ENCODE measurements at places on chromosomes 7 and 10.

- DNase-seq = no peak
Measured at GRCh38 chr10:103367379-103367781, 396 bp upstream of the TAF5 start.

- DNase-seq = no peak
Measured at GRCh38 chr10:61663466-61663865, 737 bp downstream of the CABCOCO1 start.

DNA sequence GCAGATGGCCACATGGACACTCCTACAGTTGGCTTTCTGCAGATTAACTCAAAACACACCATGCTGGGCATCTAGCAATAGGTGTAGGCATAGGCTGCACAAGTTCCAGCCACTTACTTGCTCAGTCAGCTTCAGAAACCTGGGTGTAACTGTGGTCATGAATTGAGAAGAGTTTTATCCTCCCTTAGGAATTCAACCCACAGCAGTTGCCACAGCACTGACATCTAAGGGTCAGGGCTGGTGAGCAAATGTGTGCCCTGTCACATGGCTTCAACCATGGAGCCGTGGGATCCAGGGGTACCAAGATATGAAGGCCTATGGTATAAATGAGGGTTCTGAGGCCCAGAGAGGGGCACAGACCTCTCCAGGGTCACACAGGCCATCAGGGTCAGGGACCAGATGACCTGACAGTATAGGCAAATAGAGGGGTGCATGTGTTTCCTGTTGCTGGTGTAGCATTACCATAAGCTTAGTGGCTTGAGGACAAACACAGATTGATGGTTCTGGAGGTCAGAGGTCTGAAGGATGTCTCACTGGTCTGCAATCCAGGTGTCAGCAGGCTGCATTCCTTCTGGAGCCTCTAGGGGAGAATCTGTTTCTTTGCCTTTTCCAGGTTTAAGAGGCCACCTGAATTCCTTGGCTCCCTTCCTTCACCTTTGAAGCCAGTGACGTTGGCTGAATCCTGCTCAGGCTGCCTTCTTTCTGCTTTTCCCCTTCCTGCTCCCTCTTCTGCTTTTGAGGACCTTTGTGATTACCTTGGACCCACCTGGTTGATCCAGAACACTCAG, 24.1 kb downstream of the MINDY4 start:
- DNase-seq = peak; percentile 41

- no peak for DNase-seq
Measured at GRCh38 chr10:81981724-81982123, 106.7 kb downstream of the NRG3 start.

DNA sequence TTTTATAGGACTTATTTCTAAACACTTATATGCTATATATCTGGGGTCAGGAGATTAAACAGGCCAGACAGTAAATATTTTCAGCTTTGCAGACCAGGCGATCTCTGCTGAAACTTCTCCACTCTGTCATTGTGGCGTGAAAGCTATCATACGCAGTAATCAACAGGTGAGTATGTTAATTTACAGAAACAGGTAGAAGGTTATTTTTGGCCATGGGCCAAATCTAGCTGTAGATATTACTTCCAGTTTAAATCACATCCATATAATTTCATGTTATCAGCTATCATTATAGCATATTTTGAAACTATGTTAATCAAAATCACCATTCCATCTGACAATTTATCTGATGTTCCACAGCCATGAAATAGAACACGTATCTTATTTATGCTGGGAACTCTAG, 67.8 kb downstream of the GPR37 start:
- no peak for DNase-seq

DNA sequence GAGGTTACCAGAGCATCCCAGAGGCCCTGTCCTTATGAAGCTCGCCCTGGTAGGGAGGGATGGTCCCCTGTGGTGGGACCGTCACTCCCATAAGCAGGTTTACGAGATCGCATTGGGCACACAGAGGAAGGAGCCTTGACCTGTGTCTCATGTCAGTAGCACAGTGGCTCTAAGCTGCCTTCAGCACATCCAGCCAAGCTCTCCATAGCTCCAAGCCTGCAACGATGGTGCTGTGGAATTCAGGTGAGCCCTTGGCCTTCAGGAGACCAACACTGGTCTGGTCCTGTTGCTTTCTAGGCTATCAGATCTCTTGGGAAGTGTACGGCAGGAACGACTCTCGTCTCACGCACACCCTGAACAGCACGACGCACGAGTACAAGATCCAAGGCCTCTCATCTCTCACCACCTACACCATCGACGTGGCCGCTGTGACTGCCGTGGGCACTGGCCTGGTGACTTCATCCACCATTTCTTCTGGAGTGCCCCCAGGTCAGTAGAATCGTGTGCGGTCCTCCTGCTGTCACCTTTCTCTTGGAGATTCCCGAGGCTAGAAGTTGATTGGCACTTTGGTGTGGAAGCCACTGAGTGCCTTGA, 605.3 kb upstream of the FOXK1 start:
- no peak for DNase-seq

DNA sequence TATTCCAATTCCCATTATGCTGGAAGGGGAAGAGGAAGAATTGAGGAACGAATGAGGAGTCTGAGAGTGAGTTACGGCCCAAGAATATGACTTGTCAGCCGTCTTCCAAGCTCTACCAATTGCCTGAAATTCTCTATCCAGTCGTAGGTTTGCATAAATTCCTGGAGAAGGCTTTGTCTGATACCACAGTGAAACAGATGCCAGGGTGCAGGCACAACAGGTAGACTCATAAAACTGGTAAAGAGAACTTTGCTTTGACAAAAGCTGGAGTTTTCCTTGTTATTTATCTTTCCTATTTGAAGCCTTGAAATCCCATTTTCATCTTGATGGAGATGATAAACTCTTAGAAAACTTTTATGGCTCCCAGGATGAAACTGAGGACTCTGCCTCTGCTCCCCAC, 251.2 kb downstream of the KCNMA1 start:
- no peak for DNase-seq

DNA sequence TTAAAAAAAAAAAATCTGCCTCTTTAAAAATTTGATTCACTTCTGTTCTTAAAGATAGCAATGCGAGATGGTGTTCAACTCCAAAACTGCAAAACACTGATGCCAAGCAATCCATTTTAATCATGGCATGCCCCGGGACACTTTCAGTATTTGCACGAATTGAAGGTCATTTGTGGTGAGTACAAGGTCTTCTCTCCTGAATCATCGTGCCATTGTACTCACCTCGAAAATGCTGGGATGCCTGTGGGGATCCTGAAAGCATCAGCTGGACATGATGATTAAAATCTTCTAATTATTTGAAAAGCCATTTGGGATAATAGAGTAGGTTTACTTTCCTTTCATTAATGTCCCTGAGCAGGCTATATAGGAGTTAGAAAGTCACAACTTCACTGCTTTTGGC, 125.1 kb upstream of the NRP1 start:
- DNase-seq = no peak

GRCh38 chr7:24660546-24660945, 87.3 kb downstream of the PALS2 start:
- DNase-seq = no peak

GRCh38 chr7:152112829-152113228, 87.4 kb downstream of the GALNT11 start:
- no peak for DNase-seq

GRCh38 chr7:4791738-4792536, 16.5 kb downstream of the AP5Z1 start:
- peak; percentile 50 for DNase-seq

DNA sequence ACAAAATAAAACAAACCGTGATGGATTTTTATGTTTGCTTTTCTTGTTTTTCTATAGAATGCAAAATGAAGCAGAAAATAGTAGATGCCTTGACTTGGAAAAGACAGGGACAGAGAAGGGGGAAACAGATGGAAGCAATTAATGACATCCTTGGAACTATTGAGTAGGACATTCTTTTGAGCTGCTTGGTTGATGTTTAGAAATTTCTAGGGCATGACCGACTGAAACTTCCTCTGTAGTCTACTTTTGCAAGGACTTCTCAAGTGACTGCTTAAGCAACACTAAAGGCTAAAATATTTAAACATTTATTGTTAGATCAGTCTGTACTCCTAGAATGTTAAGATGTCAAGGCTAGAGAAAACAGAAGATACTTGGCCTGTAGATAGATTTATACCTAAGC, 49.4 kb downstream of the VCL start:
- peak; percentile 38 for DNase-seq

DNA sequence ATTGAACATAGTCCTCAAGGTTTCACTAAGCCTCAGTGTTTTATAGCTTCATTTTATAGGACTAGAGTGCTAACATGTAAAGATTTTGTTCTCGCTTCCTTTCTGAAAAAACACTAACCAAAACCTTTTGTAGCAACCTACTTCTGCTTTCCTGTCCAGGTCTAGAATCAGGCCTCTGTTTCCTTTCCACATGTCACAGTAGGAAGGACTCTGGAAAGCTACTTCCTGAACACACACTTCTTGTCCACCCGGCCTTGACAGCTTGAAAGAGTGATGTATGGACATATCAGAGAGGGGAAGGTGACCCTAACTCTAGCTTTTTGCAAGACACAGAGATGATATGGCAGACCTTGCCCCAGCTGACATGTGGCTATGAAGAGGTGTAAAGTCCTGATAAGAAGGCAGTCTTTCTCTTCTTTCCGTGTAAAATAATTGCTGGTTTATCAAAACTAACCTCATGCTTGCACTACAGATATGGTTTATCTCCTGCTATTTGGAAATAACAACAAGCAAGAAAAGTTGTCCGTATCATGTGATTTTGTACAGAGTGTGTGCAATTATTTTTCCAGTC, 175.4 kb downstream of the SKAP2 start:
- peak; percentile 34 for DNase-seq

- DNase-seq = peak; percentile 11
Measured at GRCh38 chr10:130621231-130621775, 485.1 kb downstream of the GLRX3 start.

DNA sequence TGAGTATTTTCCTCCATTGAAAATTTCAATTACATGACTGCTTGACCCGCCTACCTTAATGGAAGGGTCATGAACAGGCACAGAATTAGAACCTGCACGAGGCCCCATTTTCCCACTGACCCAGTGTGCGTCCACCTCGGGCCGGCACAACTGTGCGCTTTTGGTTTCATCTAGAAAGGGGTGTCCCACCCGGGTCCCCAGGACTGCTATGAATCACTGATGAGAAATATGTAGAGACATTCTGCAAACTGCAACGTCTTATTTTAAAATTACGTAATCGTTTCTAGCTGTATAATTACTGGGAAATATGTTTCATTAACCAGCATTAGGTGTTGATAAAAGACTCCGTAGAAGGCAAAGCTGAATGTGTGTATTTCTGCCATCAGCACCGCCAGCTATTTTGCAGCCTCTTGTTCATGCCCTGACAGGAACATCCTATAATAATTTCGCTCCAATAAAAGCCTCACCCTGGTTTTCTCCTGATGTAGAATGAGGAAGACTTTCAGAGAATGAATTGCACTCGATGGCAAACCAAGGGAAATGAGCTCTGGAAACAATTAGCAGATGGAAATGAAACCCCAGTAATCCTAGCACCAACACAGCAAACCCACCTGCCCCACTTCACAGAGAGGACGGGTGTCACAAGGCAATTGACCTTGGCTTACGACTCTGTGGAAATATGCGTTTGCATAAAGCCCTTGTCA, 562.1 kb downstream of the DNAJB6 start:
- DNase-seq = no peak

- no peak for DNase-seq
Measured at GRCh38 chr10:117499248-117500105, 43.1 kb upstream of the EMX2 start.

- DNase-seq = no peak
Measured at GRCh38 chr10:132326344-132326889, 5.6 kb upstream of the LRRC27 start.

- no peak for DNase-seq
Measured at GRCh38 chr10:48638739-48639527, 34.1 kb upstream of the ARHGAP22 start.

GRCh38 chr10:12660812-12661211, 311.5 kb downstream of the CAMK1D start:
- DNase-seq = no peak

GRCh38 chr7:151031011-151031410, 2.8 kb downstream of the ABCB8 start:
- DNase-seq = no peak

- DNase-seq = no peak
Measured at GRCh38 chr10:50322077-50322476, 70.8 kb upstream of the ASAH2 start.

DNA sequence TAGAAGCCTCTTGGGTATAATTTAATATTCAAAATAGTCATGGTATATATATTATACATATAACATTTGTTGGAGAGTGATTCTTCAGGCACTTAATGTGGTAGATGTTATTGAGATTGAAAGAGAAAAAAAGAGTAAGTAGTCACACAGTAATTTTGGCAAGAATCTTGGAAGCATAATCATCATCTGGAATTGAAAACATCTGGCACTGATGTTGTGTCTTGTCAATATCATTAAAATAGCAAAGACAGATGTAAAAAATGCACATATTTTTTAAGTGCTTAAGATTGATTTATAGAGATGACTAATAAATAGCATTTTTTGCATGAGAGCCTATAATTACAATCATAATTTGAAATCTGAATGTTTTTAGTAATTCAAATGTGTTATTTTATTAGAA, 9.5 kb downstream of the SEMA3D start:
- no peak for DNase-seq

DNA sequence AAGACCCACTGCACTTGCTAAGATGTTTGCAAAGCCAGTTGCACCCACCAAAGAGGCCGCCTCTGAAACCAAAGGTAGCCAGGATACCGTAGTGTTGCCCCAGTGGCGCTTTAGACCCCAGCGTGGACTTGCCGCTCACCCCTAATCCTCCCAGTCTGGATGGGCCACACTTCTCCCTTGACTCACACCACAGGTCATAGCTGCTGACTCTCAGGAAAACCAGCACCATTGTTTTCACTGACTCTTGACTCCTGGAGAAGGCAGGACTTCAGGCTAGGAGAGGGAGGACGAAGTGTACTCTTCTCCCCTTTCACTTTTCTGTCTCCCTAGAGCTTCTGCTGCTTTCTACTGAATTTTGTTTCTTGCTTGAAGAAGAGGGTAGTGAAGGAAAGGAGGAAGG, 22.3 kb downstream of the RAB19 start:
- no peak for DNase-seq

- no peak for DNase-seq
Measured at GRCh38 chr10:525565-526315, 163.7 kb downstream of the DIP2C start.

GRCh38 chr7:43735403-43735801, 6.1 kb upstream of the COA1 start:
- no peak for DNase-seq

DNA sequence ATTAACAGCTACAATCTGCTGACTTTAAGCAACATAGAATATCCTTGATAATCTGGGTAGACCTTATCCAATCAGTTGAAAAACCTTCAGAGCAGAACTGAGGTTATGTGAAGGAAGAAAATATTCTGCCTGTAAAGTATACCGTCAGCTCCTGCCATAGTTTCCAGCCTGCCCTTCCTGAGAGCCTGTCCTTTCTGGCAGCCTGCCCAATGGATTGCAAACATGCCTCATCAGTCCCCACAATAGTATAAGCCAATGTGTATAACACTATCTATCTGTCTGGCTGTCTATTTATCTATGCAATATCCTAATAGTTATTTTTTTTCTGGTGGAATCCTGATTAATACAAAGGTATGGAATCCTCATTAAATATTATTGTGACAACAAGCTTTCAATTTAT, 489.2 kb upstream of the KCND2 start:
- no peak for DNase-seq

- no peak for DNase-seq
Measured at GRCh38 chr7:78499283-78499682, 700.7 kb downstream of the PHTF2 start.
